Left renal cortex interstitium (tissue), 4 donors: ENCODE measurements at places on chromosomes 4 and X.

DNA sequence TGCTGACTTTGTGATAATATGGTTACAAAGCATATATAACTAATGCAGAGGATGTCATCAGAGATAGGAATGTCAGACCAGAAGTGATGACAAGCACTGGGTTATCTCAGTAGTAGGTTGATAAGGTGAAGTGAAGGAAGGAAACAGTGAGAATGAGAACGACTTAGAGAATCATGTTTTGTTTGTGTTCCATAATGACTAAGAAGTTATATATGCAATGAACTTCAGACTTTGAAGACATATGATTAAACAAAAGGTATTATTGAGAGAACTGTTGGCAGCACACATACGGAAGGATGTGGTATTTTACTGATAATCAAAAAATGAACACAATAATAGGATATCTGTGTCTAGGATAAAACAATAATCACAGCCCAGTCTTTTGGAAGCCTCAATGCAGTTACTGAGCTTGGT lies 18.3 kb upstream of the HHIP start:
- DNase-seq, result no peak

DNA sequence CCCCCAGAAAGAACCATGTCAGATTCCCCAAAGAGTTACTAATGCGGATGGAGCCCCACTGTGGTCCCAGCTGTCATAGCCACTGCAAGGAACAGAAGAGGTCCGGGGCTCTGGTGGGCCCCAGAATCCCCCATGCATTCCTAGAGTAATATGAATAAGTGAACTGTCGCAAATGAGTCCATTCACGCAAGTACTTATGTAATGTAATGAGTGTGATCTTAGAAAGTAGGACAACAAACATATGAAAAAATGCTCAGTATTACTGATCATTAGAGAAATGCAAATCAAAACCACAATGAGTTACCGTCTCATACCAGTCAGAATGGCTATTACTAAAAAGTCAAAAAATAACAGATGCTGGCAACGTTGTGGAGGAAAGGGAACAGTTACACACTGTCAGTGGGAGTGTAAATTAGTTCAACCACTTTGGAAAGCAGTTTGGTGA lies 141.5 kb upstream of the RBPJ start:
- DNase-seq, result no peak

GRCh38 chr4:38820329-38821061 lies 15.9 kb upstream of the TLR1 start:
- DNase-seq, result no peak

DNA sequence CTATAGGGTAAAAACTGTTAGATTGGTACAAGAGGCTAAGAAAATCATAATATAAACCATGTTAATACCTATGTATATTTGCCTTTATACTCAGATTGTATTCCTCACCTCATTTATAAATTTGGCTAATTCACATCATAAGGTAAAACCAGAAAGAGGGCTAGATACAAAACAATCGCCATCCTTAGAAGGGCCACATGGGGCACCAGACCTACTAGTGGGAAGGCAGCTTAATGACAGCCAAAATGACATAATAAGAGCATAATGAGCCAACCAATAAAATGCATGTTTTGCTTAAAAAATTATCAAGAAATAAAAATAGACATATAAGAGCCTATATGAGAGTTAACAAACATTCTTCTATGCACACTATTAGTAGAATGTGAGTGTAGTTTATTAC lies 107.3 kb upstream of the PRDX4 start:
- no peak for DNase-seq

GRCh38 chrX:136941396-136942337 lies 61.1 kb upstream of the RBMX start:
- no peak for DNase-seq

DNA sequence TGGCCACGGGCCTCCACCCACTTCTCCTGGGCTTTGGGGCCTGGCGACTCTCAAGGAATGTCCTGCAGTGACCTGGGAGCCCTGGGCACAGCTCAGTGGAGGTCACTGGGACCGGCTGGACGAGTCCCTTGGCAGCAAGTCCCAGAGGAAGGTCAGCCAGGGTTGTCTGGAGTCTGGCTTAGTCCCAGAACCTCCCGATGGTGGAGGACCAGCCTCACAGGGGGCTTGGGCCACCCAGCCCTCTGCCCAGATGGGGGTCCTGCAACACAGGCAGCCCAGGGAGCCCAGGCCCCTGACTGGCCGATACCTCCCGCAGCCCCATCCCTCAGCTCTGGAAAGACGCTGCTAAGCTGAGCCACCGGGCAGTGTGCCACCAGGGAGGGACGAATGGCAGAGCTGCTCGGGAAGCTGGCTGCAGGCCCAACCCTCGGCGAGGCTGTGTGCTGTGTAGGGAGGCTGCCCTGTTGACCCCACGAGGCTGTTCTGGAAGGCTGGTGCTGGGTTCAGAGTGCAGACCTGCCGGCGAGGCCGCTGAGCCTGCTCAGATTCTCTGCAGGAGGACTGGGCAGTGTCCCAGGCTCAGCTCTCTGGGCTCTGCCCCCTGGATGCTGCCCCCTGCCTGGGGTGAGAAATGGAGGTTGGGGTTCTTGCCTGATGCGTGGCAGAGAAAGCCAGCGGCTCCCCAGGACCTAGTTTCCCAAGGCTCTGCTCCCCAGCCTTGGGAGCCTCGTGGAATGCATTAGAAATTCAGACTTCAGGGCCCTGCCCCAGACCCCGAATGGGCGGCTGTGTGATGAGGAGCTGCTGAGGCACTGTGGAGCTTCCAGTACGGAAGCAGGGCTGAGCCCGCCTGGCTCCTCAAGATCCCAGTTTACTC lies 61.7 kb downstream of the ADRA2C start:
- no peak for DNase-seq

DNA sequence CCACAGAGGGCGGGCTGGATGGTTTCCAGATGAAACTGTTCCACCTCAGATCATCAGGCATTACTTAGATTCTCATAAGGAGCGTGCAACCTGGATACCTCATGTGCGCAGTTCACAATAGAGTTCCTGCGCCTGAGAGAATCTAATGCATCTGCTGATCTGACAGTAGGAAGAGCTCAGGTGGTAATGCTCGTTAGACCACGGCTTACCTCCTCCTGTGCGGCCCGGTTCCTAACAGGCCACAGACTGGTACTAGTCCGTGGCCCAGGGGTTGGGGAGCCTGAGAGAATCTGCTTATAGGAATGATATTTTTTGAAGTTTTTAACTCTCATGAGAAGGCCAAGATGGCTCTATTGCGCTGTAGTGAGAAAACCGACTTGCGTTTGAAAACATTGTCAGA lies 5.4 kb downstream of the NCAPG start:
- DNase-seq, result no peak

GRCh38 chr4:183201331-183201730 lies 102.3 kb downstream of the WWC2 start:
- DNase-seq, result no peak

GRCh38 chr4:150944660-150945059 lies 70.4 kb downstream of the LRBA start:
- no peak for DNase-seq

DNA sequence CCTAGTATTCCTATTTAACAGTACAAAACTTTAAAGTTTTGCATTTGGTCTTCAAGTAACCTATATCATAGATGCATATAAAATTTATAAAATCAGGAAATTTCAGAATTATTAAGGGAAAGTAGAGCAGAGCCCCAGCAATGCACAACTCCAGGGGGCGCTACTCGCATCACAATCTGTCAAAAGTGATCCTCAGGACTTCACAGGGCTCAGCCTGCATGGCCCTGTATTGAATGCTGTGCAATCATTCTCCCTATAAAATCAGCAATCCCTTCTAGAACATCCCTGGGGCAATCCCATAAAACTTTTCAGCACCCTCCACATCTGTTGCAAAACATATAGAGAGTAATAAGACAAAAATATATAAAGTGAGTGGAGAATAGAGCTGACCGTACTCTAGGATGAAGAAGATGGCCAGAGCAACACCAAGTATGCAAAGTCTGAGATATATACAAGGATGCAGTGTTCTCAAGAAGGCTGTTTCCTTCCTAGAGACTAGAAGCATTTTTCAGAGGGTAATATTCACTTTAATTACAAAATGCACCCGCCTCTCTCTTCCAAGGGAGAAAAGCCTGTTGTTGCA lies 12.5 kb upstream of the PPARGC1A start:
- no peak for DNase-seq

GRCh38 chrX:39196192-39197102 lies 395.2 kb downstream of the MID1IP1 start:
- DNase-seq, result no peak

DNA sequence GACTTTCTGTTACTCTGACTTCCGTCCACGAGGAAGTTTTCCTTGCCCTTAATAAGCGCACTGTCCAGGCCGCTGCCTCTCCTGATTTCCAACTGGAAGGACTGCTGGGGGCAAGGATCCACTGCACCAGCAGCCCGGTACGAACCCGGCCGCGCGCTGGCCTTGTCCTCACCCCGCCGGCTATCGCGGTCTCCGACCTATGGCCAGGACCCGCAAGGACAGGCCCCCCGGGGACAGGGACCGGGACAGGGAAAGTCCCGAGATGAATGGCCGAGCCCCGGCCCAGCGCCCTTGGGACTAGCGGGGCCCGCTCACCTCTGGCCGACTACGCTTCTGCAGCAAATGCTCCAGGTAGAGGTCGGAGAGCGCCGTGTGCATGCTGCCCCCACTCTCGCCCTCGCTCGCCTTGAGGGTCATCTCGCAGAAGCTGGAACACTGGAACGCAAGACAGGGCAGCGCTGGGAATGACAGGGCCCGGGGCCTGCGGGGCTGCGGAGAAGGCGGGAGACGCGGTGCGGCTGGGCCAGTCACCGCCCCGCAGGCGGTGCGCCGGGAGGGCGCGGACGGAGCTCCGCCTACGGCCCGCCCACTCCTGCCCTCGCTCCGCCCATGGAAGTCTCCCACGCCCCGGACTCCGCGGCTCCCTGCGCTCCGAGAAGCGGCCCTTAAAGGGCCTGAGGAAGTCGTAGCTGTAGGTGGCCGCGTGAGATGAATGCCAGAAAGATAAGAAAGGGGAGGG lies at the start of gene MPP1:
MPP1 (minus strand) TSS at position 529 of the 739 bp plus-strand sequence; CDS start at position 417, 112 bp downstream.
- no peak for DNase-seq

DNA sequence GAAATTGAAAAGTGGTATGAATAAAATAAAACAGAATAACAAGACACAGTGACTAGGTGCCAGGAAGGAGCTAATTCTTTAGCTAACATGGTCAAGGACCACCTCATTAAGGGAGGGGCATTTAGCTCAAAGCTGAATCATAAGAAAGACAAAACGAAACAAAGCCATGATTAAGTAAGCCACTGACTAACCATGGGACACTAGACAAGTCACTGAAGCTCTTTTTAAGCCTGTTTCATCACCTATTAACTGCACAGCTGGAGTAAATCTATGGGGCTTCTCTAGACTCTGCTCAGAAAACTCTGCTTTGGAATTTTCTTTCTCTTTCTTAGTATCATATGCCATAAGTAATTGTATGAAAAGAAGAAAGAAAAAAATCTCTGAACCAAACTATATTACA lies 49.8 kb upstream of the C1QTNF7 start:
- DNase-seq, result no peak

DNA sequence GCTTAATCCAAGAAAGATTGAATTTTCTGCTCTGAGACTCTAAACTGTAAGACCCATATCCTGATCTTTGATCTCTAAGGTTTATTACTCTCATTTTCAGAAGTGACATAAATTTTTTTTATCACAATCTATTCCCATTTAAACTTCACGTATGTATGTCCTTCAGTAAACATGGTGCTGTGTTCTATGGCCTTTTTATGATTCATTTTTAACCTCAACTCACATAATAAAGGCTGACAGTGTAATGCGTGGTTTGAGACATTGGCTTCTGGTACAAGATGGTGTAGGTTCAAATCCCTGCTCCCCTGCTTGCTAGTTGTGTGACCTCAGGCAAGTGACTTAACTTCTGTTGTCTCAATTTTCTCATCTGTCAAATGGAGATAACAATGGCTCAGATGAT lies 306.0 kb upstream of the AADAT start:
- DNase-seq, result no peak

DNA sequence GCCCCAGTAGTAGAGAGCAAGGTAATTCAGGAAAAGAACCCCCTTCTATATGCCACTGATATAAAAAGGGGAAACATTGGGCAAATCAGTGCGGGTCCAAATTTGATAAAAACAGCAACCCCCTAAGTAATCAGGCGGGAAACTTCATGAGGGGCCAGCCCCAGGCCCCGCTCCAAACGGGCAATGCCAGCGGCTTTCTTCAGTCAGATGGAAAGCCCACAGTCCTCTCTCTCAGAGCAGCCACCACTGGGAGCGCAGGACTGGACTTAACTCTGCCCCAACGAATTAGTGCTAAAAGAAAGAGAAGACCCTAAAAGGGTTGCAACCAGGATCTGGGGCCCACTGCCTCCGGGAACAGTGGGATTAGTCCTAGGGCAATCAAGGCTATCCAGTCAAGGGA lies 9.9 kb downstream of the MAGEA11 start:
- DNase-seq, result no peak

DNA sequence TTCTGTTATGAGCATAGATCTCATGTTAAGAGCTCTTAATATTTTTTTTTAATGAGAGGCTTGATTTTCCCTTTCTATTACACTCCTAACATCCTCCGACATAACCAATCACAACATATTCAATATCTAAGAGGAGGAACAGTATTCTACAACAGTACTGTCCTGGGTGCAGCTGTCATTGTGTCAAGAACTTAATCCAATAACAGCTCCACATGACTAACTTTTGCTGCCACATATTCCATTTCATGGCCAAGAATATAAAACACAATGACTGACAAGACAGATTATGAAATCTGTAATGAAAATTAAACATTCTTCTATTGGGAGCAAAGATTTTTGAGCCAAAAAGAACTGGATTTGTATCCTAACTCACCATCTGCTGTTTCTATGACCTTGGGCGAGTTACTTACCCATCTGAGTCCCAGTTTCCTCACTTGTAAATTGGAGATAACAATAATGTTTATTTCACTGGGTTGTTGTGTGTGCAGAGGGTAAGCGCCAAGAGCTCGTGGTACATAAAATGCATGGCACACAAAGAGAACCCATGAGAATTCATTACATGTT lies 405.6 kb downstream of the SPRY1 start:
- no peak for DNase-seq

GRCh38 chrX:37578045-37578444 lies 6.6 kb downstream of the LANCL3 start:
- DNase-seq, result no peak

GRCh38 chr4:38950159-38950558 lies 82.0 kb downstream of the TMEM156 start:
- no peak for DNase-seq

- DNase-seq, result no peak
These were observed 172.0 kb upstream of the NOCT start for GRCh38 chr4:138843616-138844015.
